Fibroblast of skin of scalp (primary cell): ENCODE measurements at places on chromosomes 5 and 9.

- DNase-seq = no peak
Measured at GRCh38 chr5:180645274-180646204, 3.9 kb downstream of the FLT4 start.

DNA sequence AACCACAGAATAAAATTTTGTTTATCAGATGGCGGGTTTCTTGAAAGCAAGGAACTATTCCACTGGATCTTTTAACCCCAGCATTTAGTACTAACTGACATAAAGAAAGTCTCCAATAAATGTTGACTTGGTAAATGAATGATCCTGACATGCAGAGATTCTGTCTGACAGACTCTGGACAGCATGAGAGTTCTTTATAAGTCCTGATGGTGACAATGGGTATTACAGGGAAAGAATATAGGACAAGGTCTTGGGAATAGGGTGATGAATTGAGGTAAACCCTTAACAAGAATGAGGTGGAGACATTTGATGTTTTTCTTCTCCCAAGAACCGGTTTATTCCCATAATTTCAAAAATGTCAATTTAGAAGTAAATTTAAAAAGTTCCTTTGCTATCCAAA is 453.9 kb downstream of the TUSC1 start:
- no peak for DNase-seq

DNA sequence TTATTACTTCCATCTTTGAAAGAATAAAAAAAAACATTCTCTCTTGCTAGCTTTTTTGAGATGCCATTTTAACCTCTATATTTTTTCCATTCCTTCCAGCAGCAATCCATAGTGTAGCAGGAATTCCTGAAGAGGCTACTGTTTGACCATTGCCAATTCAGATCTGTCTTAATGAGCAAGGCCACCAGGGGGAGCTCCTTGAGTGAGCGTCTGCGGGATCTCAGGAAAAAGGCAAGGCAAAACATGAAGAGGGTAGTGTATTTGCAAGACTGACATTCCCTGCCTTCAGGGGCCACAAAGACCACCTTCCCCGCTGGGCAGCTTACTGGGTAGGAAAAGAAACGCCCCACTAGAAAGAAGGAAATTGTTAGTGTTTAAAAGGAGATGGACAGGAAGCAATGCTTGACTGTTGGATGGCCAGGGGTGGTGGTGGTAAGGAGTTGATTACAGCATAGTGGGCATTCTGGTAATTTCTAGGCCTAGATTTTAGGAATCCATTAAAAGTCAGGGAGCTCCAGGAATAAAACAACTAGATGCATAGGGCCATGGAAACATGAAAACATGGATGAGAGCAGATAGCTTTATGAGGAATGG is 206.6 kb upstream of the HAPLN1 start:
- peak; percentile 84 for DNase-seq

GRCh38 chr9:113707953-113708695 is 168.0 kb upstream of the ZNF618 start:
- no peak for DNase-seq

DNA sequence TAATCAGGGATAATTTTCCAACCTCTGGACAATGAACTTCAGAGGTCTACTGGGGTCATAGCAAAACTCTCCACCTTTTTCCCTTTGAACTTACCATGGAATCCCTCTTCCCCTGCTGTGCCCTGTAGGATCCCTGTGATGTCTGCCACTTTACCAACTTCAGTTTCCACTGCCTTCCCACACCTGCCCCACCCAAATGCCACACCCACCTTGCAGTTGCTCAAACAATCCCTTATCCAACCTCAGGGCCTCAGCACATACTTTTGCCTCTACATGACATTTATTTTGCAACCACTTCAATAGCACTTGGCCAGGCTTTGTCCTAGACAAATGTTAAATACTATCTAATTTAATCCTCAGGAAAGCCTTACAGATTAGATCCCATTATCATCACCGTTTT is 463.7 kb upstream of the WWC1 start:
- DNase-seq = no peak

- DNase-seq = no peak
Measured at GRCh38 chr5:12284604-12285003, 380.4 kb upstream of the CTNND2 start.

GRCh38 chr5:43190755-43191603 is 1.0 kb upstream of the NIM1K start:
- DNase-seq = peak; percentile 43

GRCh38 chr5:27129926-27130325 is 91.5 kb upstream of the CDH9 start:
- peak; percentile 6 for DNase-seq

GRCh38 chr5:2832394-2832793 is 80.9 kb upstream of the IRX2 start:
- DNase-seq = no peak

DNA sequence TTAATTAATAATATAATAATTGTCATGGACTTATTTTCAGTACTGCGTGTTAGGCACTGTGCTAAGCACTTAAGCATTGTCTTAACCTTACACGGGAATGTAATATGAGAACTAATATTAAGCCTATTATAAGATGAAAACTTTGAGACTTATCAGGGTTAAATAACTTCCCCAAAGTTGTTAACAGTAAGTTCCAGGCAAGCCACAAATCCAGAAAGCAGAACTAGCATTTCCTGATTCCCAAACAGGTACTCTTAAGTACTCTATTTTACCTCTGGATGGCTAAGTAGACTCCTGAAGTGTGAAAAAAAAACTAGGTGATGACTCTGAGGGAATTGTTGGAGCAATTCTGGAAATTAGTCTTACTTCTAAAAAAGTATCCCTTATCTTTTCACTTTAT is 23.8 kb downstream of the GABRG2 start:
- no peak for DNase-seq

DNA sequence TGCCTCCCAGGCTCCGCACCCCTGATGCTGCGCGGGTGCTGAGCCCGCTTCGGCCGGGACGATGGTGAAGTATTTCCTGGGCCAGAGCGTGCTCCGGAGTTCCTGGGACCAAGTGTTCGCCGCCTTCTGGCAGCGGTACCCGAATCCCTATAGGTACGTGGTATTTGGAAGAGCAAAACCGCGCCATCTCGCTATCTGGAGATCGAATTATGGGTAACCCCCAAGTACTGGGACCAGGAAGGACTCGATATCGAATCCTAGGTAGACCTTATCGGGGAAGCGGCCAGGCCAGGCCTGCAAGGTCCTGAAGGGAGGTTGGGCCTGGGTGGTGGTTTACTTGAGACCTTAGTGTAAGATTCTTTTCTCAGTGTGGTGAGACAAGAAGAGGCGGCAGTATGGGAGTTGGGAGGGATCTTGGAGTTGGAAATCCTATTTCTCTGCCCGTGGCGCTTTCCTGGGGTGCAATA is 359 bp downstream of the PRELID1 start:
- DNase-seq = no peak

DNA sequence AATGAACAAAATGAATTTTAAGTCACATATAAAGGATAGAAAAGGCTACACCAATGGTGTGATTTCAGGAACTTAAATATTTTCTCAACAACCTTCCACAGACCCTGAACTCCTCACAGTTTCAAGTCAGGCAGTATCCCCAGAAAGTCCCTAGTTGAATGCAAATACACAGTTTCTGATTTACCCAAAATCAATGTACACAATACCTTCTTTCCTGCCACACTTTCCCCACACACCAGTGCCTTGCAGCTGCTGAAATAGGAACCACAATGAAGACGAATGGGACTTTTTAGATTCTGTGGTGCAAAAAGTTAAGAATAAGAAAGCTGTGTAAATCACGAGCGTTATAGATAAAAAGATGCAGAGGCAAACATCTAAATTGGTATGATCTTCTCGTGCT is 552.4 kb upstream of the MEF2C start:
- no peak for DNase-seq

DNA sequence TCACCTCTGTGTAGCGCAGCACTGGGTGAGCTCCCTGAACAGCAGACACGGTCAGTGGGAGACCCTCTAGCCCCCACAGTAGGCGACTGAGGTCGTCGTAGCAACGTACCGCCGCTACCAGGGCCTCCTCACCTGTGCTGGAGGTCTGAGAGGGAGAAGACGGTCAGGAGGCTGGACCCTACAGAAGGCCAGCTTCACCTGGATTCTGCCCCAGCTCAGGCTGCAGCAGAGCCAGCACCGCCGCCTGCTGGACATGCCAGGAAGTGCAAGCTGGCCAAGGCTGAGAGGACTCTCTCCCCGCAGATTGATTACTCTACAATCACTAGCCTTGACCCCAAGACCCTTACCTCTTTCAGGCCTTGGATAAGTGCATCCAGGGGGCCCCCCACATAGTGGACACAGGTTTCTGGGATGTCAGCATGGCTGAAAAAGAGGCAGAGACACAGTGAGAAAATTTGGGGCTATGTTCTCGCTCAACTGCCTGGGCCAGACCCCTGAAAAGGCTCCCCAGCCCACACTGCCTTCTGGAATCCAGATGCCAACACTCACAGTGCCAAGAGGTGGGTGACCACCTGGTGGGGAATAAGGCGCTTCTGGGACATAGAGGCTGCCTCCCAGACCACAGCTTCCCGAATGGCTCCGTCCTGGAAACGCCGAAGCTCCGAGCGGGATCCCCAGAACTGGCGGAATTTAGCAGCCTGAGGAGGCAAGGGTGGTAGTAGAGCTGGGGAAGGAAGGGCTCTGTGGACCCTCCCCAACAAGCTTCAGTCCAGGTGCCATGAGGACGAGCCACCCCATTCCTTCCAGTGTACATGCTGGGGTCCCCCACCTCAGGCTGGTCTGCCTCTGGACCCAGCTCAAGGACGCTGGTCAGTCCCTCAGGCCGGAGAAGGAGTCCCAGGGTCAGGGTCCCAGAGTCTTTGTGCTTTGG is 6.9 kb downstream of the NOL6 start:
- DNase-seq = peak; percentile 27

DNA sequence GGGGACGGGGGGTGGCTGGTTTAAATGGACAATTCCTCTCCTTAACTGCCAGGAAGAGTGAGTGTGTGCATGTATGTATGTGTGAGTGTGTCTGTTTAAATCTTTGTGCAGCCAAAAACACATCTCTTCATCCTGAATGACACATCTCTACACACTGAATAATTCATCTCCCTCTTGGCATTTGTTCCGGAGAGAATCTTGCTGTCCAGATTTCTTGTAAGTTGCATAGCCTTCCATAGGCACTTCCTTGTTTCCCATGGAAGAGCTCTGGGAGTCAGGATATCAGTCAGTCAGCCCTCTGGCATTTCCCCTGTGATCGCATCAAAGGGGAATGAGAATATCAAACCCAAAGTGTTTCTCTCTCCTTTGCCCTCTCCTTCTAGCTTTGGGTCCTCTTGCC is 74.7 kb downstream of the WWC1 start:
- peak; percentile 96 for DNase-seq

DNA sequence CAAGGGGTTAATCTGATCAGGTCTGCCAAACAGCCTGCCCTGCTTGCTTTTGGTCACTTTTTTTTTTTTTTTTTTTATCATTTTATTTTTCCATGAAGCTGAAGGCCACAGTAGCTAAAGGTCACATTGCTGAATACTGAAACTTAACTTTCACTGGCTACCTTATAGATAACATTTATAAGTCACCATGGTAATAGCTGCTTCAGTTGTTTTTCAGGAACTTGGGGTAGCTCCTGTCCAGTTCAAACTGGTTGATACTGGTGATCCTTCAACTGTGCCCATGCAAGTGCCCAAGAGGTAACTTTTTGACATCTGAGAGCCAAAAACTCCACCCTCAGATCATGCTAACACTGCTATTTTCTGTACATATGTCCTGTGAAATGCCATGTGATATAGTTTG is 68.3 kb upstream of the RGS7BP start:
- DNase-seq = no peak

DNA sequence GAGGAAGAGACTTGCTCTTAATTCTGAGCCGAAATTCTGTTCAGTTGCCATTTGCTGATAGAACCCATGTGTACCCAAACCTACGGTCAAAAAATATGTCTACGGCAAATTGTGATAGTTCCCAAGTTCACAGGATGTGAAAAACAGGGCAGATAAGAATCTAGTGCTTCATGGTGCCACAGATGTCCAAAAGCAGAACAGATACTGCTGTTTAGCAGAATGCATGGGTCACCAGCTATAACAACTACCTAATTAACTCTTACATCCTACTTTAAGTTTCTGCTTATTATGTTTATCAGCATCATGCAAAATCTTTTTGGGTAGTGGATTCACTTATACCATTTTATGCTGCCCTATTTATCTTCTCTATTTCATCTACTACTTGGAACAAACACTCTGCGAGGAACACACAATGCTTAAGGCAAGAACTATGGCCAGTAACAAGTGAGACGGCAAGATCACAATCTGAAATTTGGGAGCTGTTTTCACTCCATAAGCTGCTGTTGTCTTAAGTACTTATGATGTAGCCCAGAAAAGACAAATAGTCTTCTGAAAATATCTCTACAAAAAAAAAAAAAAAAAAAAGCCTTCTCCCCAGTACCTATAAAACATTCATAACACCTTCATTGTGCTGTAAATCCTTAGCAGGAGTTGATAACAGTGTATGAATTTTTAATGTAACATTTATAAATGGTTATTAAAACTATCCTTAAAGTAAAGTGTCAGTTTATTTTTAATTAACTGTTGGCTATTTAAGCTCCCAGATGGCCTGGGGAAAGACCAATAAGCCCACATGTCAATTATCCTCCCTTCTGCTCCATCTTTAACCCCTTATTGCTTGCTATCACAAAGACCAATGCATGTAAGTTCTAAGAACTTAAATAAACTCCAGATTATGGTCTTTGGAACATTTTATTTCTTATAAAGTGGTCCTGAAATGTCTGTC is 232.3 kb downstream of the TLR4 start:
- no peak for DNase-seq

GRCh38 chr5:125541085-125541484 is 794.6 kb upstream of the ZNF608 start:
- DNase-seq = no peak

DNA sequence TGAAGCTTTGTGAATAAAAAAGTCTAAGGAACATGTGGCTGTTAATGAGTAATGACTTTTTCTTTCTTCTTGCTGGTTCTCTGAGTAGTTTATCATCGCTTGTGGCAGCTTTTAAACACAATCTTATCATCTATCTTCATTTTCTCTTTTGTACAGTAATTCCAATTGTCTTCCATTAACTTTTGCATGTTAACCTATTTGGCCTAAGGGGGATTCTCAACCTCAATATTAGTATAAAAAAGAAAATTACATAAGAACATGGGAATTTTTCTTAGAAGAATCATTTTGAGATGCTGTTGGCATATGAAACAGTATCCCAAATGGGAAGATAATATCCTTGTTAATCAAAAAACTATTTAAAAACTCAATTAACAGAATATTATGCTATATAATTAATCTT is 179.7 kb upstream of the GPR151 start:
- no peak for DNase-seq
